Stimulated activated CD8-positive, alpha-beta memory T cell treated with anti-CD3 and anti-CD28 coated beads, Interleukin-4, amount 100 ng/mL, for 4 hours (primary cell): ENCODE measurements at places on chromosomes 1 and 21.

DNA sequence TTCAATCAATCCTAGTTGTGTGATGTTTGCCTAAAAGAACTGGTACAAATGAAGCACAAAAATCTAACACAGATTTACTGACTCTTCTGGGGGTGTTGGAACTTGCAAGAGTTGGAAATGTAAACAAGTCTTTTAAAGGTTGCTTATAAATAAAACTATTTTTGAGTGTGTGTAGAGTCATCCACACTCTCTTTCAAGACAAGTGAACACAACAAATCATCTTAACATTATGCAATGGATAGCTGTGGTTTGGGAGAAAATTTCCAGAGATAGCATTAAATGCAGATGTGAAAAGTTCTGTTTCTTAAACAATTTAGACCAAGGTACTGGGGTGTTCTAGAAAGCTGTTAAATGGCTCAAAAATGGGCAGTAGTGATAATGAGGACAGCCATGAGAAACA is 28.7 kb downstream of the C1orf87 start:
- no peak for DNase-seq

GRCh38 chr1:8533124-8533523 is 215.2 kb downstream of the SLC45A1 start:
- DNase-seq = no peak

GRCh38 chr1:15180189-15180588 is 26.6 kb downstream of the TMEM51 start:
- DNase-seq = no peak

DNA sequence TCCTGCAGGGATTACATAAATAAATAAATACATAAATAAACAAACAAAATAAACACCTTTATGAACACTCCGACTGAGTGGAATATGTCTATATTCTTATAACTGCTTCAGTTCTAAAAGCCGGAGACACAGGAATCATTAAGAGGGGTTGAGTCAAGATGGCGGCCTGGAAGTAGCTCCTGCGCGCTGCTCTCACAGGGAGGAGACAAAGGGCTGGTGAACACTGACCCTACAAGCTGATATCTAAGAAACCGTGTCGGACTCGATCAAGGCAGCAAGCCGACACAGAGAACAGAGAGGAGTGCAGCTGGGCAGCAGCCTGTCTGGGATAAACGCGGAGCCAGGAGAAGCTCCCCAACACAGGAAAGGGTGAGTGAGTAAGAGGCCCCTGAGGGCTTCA is 1098.6 kb upstream of the NCAM2 start:
- DNase-seq = no peak

DNA sequence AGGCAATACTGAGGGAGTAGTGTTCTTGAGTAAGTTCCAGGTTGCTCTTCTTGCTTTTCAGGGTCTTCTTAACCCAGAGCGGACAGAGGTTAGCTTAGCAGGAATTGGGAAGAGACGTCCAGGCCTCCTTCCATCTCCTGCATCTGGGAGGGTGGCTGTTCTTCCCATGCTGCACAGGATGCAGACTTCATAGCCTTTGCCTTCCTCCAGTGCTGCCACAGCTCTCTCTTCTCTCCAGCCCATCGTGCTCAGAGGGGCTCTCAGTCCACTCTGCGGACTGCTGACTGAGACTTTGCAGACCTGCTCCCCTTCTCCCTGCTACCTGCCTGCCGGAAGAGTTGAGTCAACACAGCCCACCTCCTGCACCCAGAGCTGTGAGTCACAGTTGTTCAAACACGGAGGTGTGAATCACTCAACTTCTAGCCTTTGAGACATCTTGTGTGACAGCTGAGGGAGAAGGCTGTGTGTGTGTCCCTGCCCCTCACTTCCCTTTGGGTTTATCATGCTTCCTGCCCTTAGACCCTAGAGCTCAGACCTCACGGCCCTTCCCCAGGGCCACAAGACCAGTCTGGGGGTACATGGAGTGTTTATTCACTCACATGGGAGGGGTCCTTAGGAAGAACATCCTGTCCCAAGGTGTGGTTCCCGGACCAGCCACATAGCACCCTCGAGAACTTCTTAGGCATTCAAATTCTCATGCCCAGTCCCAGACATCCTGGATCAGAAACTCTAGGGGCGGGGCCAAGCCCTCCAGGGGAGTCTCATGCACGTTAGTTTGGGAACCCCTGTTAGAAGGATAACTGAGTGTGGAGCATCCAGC is 158.3 kb upstream of the CACNA1E start:
- peak; percentile 52 for DNase-seq
